ENCODE measurements at places on chromosomes 2 and 18.
A peak's percentile ranks its signal among the peaks of the same experiment; 100 is the strongest.

- DNase-seq = no peak
Measured at GRCh38 chr2:28564346-28564745, 68.5 kb downstream of the PLB1 start.

- DNase-seq = no peak
Measured at GRCh38 chr2:100601661-100602060, 38.9 kb downstream of the PDCL3 start.

GRCh38 chr2:19576411-19576810, 218.0 kb upstream of the OSR1 start:
- no peak for DNase-seq

DNA sequence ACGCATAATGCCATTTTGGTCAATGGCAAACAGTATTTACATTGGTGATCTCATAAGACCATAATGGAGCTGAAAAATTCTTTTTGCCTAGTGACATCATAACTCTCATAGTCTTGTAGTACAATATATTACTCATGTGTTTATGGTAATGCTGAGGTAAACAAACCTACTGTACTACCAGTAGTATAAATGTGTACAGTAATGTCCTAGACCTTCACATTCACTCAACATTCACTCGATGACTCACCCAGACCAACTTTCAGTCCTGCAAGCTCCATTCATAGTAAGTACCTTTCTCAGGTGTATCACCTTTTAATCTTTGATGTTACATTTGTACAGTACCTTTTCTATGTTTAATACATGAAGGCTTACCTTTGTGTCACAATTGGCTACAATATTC, 558.2 kb upstream of the PIK3C3 start:
- peak; percentile 5 for DNase-seq

DNA sequence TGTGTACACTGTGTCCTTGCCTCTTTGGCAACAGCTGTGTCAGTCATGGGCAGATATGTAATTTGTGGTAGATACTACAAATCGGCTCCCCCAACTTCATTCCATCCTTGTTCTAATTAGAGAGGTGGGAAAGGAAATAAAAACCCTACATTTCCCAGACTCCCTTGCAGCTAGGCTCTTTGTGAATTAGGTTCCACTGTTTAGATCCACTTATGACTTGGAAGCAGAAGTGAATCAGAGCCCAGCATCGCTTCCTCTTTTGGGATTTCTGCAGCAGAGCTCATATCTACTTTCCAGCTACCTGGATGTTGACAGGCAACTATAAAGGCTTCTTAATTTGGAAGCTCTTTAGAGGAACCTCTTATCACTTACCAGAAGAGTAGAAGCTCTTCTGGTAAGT, 34.1 kb upstream of the NARS1 start:
- no peak for DNase-seq

- peak; percentile 75 for DNase-seq
Measured at GRCh38 chr2:72745679-72746368, 80.0 kb downstream of the EXOC6B start.

- no peak for DNase-seq
Measured at GRCh38 chr2:28633204-28633603, 118.4 kb upstream of the PPP1CB start.

DNA sequence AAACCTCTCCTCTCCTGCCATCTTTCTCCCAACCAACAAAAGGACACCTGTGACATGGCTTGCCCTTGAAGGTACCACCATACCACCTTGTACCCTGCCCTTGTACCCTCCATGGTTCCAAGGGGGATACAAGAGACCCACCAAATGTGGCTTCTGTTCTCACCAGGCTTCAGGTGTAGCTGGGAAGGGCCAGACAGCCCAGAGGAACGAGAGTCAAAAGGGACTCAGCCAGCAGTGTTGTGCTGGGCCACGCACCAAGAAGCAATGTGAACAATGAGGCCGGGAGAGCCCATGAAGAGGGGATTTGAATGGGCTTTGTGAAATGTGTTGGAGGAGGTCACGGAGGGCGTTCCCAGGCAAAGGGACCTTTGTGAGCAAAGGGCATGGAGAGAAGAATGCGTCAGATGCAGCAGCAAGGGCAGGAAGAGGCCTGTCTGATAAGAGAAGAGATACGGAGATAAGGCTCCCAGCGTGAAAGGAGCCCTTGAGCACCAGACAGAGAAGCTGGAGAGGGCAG, 48.6 kb downstream of the PLB1 start:
- peak; percentile 75 for DNase-seq

DNA sequence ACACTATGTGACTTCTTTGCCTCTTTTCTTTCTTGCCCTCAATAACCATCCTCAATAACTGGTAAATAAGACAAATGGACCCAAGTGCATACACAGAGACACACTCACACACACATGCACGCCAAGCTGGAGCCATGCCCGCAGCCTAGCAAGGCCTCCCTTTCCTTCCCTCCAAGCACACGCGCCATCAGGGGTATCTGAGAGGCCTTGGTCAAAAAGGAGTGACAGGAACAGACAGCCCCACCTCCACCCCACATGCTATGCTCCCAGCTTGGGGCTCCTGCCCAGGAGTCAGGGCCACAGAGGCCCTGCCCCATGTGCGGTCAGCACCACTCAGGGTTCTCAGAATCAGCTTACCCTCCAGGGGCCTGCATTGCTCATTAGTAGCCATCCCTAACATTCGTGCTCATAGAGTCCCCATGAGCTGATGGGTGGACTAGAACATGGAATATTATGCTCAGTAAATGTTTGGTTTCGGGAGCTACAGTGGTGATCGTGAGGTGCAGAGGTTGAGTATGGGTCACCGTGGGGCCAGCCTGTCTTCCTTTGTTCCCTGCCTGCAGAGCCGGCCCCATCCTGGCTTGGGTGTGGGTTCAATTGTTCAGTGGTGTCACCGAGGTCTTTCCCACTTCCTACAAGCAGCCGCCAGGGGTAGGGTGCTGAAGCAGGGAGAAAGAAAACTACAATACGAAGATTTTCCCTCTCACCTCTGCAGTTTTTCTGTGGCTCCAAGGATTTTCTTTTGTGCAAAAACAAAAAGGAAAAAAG, 158.2 kb upstream of the RAB12 start:
- DNase-seq = no peak

GRCh38 chr2:223723954-223724411, 113.4 kb downstream of the AP1S3 start:
- DNase-seq = no peak

- DNase-seq = peak; percentile 55
Measured at GRCh38 chr2:73920577-73921545, 5.8 kb upstream of the DGUOK start.

GRCh38 chr2:43174368-43174916, 52.0 kb downstream of the ZFP36L2 start:
- no peak for DNase-seq

DNA sequence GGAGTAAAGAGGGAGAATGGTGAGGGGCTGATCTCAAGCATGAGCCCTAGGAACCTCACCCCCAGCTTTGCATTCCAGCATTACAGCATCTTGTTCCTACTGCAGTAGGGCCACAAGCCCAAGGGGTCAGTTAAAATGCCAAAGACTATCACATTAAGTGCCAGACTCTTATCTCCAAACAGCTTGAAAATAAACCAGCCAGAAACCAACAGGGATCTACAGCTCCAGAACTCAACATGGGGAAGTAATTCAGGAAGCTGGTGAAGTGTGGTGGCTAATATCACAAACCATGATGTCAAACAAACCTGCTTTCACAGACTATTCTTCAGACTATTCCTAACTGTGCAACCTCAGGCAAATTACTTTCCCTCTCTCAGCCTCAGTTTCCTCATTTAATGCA, 278.3 kb downstream of the TNS1 start:
- no peak for DNase-seq

DNA sequence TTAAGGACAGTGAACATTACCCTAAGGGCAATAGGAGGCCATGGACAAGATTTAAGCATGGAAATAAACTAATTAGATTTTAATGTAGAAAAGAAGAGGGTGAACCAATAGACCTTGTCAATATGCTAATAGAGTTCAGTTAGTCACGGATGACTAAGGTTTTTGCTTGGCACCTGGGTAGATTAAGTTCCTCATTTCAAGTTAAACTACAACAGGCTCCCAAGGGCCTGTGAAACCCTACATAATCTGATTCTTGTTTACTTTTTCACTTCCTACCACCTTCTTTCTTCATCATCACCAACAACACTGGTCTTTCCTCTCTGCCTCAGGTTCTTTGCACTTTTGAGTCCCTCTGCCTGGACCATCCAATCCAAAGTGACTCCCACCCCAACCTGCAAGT, 14.8 kb downstream of the SP110 start:
- no peak for DNase-seq

- peak; percentile 43 for DNase-seq
Measured at GRCh38 chr18:55856229-55856628, 268.2 kb upstream of the TCF4 start.

- peak; percentile 46 for DNase-seq
Measured at GRCh38 chr18:4181882-4182568, 273.1 kb downstream of the DLGAP1 start.

GRCh38 chr18:52499644-52500043, 159.6 kb downstream of the DCC start:
- peak; percentile 41 for DNase-seq

DNA sequence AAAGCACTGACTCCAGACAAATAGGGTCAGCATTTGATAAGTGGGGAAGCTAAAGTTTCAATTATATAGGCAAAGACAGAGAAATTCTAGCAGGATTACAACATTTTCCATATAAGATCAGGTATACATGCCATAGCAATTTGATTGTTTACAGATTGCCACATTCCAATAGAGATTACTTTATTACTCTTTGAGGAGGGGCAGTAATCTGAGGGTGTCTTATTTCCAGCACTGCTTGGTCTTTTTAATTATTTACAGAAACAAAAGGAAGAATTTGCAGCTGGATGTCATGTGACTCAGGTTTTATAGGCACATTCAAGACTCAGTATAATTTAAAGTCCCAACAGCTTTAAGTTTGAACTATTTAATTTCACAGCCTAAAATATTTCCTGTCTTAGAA, 42.5 kb upstream of the GPR39 start:
- no peak for DNase-seq

DNA sequence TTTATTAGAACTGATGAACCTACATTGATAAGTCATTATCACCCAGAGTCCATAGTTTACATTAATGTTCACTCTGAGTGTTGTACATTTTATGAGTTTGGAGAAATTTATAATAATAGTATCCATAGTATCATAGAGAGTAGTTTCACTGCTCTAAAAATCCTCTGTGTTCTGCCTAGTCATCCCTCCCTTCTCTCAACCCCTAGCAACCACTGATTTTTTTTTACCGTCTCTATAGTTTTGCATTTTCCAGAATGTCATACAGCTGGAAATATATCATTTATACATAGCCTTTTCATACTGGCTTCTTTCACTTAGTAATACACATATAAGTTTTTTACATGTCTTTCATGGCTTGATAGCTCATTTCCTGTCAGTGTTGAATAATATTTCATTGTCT, 231.1 kb downstream of the RAD51AP2 start:
- no peak for DNase-seq

GRCh38 chr18:50848061-50848551, 28.3 kb upstream of the MRO start:
- no peak for DNase-seq

GRCh38 chr2:129977986-129978385, 1.5 kb upstream of the RAB6C start:
- no peak for DNase-seq

DNA sequence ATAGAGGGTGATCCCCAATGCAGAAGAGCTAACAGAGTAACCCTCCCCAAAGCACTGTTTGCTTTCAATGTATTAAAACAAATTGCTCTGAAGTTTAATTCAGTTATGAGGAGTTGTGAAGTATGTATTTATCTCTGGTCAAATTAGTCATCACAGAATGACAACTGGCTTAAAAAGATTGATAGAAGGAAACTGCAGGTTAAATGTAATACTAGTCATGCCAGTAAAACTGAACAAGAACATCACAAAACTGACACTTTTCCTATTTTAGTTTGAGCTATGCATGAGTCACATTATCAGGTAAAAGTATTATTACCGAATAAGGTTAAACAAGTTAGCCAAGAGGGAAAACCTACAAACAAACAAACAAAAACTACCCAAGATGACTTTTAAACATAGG, 99.0 kb upstream of the ACVR1C start:
- no peak for DNase-seq

DNA sequence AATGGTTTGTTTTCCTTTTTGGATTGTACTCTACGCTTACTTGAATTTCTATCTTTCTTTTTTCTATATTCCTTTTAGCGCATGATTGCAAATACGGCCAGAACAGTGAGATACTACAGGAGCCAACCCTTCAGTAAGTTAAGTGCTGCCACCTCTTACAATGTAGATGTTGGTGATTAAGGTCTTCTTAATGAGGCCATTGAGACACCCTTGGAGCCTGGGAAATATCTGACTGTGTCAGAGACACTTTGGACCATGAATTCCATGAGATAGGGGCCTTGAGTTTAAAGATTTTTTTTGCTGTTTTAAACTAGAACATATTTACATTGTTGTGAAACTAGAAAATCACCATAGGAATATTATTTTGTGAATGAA, 27.1 kb upstream of the MAP3K20 start:
- DNase-seq = peak; percentile 25

- DNase-seq = no peak
Measured at GRCh38 chr2:113068706-113069485, 1.1 kb downstream of the IL1F10 start.

- DNase-seq = peak; percentile 55
Measured at GRCh38 chr2:71226096-71226964, 573 bp downstream of the PAIP2B start.

DNA sequence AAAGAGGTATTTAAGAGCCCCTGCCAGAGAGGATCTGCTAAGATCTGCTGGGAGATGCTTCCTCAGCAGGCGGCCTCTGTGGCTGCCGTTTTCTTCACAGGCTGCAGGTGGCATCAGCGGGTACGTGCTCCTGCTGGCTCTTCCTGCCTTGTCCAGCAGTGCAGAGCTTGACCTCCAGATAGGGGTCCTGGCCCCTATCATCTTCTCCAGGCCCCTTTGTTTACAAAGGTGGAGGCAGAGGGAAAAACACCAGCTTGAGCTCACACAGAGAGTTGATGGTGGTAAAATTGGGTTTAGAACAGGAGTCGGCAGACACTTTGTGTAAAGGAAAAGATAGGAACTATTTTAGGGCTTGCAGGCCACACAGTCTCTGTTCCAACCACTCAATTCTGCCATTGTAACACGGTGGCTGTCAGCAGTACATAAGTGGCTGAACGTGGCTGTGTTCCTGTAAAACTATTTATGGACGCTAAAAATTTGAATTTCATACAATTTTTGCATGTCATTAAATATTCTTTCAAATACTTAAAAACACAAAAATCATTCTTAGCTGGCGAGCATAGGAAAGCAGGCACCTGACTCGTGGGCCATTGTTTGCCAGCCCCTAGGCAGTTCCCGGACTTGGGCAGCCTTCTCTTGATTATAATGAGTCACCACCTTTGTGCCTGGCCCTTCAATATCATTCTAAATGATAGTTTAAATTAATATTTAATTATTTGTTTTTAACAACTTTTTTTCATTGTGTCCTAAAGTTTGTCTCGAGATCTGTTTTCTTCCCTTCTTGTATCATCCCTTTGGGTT, 98.2 kb upstream of the B3GNT7 start:
- DNase-seq = peak; percentile 78

- DNase-seq = no peak
Measured at GRCh38 chr18:1014509-1014908, 109.8 kb downstream of the ADCYAP1 start.

DNA sequence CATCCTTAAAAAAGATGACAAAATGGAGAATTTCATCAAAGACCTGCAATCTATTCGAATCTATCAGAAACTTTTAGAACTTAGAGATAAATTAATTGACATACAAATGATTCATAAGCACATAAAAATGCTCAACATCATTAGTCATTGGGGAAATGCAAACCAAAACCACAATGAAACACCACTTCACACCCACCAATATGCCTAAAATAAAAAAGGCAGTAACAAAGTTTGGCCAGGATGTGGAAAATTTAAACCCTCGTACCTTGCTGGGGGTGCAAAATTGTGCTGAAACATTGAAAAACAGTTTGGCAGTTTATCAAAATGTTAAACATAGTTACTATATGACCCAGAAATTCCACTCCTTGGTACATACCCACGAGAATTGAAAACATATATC, 11.5 kb upstream of the EIF2AK3 start:
- DNase-seq = no peak
